SW 1271 (cell line): ENCODE measurements at places on chromosomes 1 and 21.

- DNase-seq = no peak
Measured at GRCh38 chr1:117964290-117965038, 34.9 kb downstream of the WDR3 start.

GRCh38 chr1:222126052-222126451, 384.2 kb upstream of the DUSP10 start:
- DNase-seq = no peak

DNA sequence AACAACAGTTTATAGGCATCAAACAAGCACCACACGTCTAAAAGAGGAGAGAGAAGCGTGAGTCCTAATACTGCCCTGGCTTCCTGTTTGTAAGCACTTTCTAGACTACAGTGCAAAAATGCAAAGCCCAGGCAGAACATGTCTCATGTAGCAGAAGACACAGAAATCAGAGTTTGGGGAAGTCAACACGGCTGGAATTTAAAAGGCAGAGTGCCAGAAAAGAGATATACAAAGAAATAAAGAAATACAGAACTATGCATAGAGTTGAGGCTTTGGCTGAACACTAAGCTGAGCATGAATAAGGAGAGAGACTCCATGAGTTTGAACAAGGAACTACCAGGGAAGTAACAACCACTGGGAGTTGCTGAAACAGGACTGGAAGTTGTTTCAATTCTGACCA, 566.6 kb upstream of the NR5A2 start:
- no peak for DNase-seq

DNA sequence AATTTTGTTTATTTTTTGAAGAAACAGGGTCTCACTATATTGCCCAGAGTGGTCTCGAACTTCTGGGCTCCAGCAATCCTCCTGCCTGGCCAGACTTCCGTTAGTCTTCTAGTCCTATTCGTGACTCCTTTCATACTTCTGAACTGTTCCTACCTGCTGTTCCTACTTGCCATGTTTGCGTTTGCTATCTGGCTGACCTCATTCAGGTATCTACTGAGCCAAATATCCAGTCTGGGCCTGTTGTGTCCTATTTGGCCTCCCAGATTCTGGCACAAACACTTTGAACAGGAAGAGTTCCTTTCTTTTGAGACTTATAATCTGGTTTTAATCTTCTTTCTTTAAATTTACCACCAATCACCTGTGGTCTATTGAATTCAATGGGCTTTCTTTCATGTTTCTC, 6.9 kb upstream of the NR1I3 start:
- no peak for DNase-seq

DNA sequence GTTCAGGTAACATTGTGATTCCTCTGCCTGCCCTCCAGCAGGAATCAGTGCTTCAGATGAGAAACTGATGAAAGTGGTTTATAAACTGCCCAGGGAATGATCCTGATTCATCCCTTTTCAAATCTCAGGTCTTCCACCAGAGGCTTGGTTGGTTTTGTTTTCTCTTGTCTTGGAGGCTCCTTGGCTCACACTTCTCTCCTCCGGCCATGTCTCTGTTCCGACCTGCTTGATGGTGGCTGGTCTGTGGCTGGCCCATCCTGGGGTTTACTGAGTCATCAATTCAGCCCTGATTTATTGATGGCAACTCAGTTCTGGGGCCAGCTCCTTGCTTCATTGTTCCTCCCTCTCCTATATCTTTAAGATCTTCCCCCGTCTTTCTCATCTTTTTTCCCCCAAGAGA, 56.6 kb upstream of the SLC2A1 start:
- DNase-seq = no peak

DNA sequence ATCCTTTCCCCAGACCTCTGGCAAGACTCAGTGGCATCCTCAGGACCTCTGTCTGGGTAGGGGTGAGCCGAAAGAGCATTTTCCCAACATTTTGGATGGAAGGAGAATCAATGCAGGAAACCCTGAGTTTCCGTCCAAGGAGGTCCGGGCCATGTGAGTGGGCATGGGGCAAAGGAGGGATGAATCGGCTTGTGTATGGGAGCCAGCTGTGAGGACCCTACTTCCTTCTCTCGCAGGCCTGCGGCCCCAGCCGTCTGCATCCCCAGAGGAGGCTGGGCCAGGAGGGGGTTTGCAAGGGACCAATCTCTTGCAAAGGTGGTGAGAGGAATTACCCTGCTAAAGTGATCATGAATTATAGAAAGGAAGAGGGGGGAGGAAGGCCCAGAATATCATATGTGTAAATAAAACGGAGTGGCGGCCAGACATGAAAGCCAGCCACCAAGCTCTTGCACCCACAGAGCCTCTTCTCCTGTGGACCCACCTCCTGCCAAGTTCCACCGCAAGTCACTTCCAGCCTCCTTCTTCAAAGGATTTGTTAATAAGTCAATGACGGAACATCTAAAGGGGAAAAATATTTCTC, 48.2 kb upstream of the POU3F1 start:
- DNase-seq = no peak

DNA sequence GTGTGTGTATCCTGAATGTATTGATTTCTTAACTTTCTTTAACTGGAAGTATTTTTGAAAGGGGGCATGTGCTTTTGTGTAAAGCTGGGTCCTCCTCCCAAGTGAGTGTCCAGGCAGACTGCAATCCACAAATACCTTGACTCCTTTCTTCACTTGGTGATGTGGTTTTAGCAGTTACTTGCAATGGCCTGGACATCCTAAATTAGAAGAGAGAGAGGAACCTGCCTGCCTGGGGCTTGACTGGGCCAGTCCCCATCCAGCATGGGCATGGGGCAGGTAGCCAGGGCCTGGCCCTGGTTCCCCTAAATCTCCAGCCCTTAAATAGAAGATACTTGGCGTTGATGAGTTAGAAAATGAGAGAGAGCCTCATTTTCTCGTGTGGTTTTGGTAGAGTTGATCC, 159.7 kb downstream of the PGBD5 start:
- DNase-seq = no peak

GRCh38 chr1:16116002-16116401, 39.9 kb downstream of the EPHA2 start:
- no peak for DNase-seq

- DNase-seq = no peak
Measured at GRCh38 chr1:229666585-229666984, 40.5 kb downstream of the URB2 start.

- DNase-seq = no peak
Measured at GRCh38 chr1:34370748-34371147, 194.0 kb downstream of the C1orf94 start.
